ENCODE measurements at places on chromosomes 5 and 9. TPM values are rescaled to one million over a fixed set of nuclear protein-coding genes. Genes with fewer than 3 reads are reported as not detected.

DNA sequence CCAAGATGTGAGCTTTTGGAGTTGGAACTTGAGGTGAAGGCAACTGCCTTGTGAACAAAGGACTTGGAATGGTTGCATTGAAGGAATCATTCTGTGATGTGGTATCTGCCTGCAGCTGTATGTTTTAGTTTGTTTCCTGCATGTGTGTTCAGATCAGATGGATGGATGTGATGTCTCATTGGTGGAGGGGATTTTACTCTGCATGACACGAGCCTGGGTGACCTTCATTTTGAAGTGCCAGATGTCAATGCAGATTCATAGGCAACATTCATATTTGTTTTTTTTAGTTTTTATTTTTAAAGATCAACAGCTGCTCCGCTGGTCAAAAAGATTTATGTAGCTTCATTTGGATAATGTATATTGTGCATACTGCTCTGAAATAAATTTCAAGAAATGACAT lies 13.5 kb downstream of the FBXL7 start:
- DNase-seq = no peak

DNA sequence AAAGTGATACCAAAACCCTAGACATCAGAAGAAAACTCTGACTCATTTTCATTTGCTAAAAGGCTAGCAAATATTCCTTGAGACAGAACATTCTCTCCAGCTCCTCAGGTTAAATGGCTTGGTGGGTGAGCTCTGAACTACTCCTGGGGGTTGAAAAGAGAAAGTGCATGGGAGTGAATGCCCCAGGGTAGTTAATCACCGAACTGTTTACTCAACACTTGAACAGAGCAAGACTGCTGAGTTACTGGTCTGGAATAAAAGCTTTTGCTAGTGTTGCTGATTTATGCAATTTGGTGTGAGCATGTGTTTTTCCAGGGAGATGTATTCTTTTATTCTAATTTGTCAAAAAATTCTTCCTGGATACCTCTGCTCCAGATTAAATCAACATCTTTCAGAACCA lies 88.3 kb upstream of the PRDM9 start:
- DNase-seq = no peak

DNA sequence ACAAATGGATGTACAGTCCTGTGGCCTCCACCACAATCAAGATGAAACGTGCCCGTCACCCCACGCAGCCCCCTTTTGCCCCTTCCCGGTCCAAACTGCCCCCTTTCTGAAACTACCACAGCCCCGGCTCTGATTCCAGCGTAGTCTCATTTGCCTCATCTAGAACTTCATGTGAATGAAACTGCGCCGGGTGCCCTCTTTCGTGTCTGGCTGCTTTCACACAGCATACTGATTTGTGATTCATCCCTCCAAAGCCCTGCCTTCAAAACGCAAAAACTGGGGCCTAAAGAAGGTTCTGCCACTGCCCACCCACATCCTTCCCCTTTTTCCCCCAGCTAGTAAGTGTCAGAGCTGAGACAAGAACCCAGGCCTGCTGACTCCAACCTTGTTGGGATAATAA lies 31.5 kb upstream of the NCS1 start:
- DNase-seq = peak; percentile 65

DNA sequence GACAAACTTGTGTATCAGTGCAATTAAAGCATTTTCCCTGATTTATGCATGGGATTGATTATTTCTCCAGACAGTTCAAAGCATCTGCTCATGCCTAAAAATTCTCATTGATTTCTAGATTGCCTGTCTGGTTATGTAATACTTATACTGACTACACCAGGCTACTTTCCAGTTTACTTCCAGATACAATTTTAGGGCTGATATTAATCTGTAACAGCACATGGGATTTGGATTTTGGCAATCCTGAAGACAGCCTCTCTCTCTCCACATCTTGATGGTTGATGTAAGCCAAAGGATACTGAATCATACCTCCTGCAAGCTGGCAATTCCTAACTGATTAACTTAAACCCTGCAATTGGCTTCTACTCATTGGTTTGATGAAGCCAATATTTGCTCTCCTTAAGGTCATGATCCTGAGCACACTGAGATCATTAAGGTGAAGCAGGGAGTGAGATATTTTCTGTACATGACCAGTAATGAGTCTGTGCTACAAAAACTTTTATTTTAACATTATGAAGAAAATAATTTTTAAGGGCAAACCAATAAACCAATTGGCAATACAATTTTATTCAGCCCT lies 25.7 kb upstream of the FBXL7 start:
- no peak for DNase-seq

DNA sequence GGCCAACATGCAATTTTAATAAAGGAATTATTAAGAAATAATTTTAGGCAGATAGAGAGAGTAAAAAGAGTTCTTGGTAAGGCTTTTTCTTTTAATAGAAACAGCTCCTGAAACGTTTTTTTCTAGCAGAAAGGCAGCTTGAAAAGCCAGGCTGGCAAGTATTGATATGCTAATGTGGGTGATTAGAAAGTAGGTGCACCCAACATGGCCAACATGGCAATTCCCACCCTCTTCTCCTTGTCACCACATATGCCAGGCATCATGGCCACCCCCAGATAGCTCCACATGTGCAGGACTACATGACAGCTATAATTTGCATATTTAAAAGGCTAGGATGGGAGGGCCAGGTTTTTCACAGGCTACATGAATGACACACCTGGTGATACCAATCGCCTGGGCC lies 615.2 kb downstream of the PTPRD start:
- DNase-seq = no peak

- no peak for DNase-seq
Measured at GRCh38 chr5:130045334-130045733, 141.1 kb downstream of the CHSY3 start.

DNA sequence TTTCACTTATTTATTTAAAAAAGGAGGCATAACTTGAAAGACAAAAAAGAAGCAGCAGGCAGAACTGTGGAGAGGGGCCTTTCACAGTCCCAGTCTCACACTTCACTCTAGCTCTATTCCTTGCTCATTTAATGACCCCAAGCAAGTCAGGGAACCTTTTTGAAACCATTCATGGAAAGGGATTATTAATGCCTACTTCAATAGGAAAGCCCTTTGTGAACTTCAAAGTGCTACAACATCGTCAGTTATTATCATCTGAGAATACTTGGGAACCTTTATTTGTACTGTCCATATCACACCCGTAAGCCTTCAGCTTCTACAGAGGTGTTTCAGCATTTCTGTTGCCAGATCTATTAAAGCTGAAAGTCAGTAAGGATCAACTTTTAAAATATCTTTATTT lies 320.2 kb downstream of the TMEM161B start:
- DNase-seq = no peak

GRCh38 chr9:109074236-109074889 lies 45.4 kb downstream of the TMEM245 start:
- no peak for DNase-seq

- no peak for DNase-seq
Measured at GRCh38 chr9:78893774-78894401, 597.0 kb downstream of the PSAT1 start.

DNA sequence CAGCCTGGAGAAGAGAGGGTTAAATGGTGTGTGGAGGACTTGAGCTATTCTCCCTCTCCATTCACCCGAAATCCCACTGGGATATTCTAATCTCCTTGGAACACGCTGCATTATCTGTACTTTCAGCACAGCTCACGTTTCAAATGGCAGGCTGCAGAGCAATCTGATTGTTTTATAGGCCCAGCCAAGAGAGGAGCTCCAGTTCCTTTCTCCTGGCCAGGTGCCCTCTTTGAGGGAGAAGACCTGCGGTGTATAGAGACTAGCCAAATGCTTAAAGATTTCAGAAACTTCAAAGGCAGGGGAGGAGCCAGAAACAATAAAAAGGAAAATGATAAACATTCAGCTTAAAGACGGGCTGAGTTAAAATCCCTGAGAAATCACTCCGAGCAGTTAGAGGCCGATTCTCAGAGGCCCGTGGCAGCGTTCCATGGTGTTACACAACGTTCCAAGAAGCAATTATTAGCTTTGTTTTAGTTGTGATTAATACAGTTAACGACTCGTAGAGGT lies 564.0 kb upstream of the KLF4 start:
- DNase-seq = no peak

- peak; percentile 16 for DNase-seq
Measured at GRCh38 chr9:133031496-133031911, 707 bp downstream of the GTF3C5 start.

- DNase-seq = no peak
Measured at GRCh38 chr5:151030379-151030778, 10.0 kb downstream of the GPX3 start.

GRCh38 chr5:161471211-161471950 lies 75.1 kb downstream of the GABRB2 start:
- no peak for DNase-seq

DNA sequence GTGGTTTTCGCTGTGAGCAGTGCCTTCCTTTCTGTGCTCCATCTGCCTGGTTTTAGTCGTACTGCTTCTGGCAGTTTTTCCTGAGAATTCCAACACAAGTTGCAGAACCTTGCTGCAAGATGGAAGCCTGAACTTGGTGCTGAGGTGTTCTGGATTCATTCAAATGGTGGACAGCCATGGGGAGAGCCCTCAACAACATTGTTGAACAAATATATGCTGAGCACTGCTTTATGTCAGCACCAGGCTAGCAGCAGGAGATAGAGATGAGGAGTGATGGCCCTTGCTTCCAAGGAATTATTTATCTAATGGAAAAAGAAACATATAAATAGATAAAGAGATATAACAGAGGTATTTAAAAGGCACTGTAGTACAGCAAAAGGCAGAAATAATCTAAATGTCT lies 7.3 kb upstream of the RPS6 start:
- DNase-seq = no peak

- no peak for DNase-seq
Measured at GRCh38 chr9:4886698-4887097, 94.0 kb downstream of the RCL1 start.

- no peak for DNase-seq
Measured at GRCh38 chr9:70485273-70485858, 70.9 kb upstream of the KLF9 start.

DNA sequence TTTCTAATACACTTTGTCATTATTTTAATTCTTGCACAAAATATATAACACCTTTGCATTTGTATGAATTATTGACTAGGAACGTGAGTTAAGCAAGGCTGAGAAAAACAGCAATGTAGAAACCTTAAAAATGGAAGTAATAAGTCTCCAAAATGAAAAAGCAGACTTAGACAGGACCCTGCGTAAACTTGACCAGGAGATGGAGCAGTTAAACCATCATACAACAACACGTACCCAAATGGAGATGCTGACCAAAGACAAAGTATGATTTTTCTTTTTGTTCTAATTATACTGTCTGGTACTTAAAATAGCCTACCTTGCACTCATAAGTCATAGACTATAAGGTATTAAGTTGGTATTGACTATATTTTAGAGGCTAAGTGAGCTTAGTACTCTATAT lies 34.4 kb downstream of the RAD50 start:
- no peak for DNase-seq

DNA sequence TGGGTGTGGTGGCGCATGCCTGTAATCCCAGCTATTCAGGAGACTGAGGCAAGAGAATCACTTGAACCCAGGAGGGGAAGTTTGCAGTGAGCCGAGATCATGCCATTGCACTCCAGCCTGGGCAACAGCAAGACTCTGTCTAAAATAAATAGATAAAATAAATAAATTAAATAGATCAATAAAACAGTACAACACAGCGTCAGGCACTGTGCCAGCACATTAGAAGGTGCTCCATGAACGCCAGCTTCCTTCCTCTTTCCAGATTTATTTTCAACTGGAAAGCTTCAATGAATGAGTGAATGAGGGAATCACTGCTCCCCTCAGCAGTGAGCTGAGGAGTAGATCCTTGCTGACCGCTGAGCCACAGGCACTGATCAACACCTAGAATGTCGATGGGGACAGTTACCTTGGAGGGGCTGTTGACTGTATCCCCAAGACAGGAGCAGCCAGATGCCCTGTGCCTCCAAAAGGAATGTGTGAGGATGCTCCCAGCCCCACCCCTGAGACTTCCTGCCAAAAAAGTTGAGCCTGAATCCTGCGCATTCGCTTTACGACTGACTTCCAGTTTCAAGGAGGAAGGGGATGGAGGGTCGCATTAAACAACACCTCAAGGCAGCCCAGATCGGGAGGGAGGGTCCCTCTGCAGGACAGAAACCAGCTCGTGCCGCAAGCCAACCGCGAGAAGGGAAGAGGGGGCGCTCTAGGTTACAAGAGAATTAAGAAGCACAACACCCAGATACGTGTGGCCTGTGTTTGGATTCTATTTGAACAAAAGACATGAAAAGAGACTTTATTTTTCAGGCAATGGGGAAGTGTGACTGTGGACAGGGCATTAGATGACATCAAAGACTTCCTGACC lies 54.0 kb upstream of the CNOT6 start:
- DNase-seq = no peak

DNA sequence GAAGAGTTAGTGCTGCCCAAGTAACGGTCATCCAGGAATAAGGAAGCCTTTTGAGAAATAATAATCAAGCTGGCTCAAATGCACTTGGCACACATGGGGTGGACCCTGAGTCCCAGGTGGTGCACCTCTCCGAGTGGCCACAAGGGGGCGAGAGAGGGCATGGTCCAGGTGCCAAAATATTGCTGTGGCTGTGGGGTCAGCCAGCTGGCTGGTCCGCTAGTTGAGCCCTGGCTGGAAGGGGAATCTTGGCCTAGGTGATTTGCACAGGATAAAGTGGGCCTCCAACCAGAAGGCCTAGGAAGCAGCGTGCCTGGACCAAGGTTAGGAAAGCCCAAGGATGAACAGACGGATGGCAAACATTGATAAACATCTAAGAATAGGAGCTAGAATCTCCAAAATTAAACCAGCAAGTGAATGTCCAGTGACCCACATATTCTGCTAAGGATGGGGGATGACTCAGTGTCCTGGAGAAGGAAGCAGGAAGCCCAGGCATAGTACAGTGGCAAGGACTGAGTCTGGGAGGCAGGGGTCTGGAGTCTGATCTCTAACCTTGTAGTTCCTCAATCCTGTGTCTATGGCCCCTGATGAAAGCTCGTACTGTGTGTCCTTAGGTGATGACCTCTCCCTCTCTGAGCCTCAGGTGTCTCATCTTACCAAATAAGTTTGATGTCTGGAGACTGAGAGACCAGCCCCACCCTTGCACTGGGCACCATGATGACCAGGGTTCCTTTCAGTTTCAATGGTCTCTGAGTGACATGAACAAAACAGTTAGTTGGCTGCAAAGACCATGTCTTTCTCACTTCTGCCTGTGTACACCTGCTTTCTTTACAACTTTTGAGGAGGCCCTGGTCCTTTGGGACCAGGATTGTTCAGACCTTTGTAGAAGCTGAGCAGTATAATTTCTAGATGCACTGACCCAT lies 19.2 kb upstream of the SHB start:
- peak; percentile 82 for DNase-seq

- DNase-seq = no peak
Measured at GRCh38 chr5:162078805-162079204, 11.2 kb downstream of the GABRG2 start.

GRCh38 chr9:130428086-130428665 lies 16.6 kb upstream of the ASS1 start:
- DNase-seq = no peak

The GKAP1 gene
- total RNA-seq = 12.2 TPM

The MARCHF11 gene
- not detected for total RNA-seq

The MBLAC2 gene
- total RNA-seq = 5.4 TPM

The WHRN gene
- total RNA-seq = 7.1 TPM

The TMC1 gene
- total RNA-seq = not detected

The CFAP77 gene
- not detected for total RNA-seq

The SOHLH1 gene
- not detected for total RNA-seq

The ARL14EPL gene
- total RNA-seq = not detected

The UNC13B gene
- 0.91 TPM for total RNA-seq

Measured in activated T-cell treated with anti-CD3 and anti-CD28 coated beads, Interleukin-2, amount 50 U/mL, for 72 hours (primary cell).